ENCODE measurements at places on chromosomes 3 and 15. TPM values are rescaled to one million over a fixed set of nuclear protein-coding genes. Genes with fewer than 3 reads are reported as not detected.

PPARG gene
- 0.27 TPM for total RNA-seq

AMT gene
- 46.5 TPM for total RNA-seq

GP5 gene
- 0.13 TPM for total RNA-seq

DNA sequence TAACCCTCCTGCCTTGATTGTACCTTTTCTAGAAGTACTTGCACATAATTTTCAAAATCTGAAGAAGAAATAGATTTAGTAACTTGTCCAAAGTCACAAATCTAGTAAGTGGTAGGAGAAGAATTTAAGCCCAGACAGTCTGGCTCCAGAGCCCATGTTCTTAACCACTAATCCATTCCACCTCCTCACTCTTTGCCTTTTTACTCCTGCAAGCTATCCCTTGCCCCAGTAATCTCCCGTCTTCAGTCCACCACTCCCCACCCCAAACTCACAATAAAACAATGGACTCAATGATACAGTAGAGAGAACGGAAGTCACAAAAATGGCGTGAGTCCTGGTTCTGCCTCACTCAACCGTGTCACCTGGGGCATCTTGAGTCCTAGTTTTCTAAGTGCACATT is 48.7 kb downstream of the SETMAR start:
- no peak for DNase-seq

DNA sequence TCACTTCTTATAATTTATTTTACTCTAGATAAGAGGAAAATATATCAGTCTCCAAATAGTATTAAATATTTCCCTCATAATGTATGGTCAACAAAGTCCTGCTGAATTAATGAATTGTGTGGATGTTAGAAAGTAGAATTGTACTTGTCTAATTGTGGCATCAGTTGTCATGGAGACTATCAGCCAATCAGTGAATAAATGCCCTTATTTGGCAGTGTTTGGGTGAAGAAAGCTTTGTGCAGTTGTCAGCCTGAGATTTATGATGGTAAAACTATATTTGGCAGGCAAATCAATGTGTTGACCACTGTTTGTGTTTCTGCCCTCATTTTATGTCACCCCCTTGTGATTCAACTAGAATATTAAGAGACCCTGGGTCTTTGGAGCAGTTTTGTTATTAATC is 293.6 kb upstream of the MDFIC2 start:
- DNase-seq: no peak

- DNase-seq: no peak
Observed at GRCh38 chr15:84099181-84099580, 136.4 kb upstream of the GOLGA6L4 start.

- DNase-seq: no peak
Observed at GRCh38 chr15:60083318-60083717, 79.2 kb downstream of the FOXB1 start.

GRCh38 chr3:90184861-90185260 is 1077.4 kb downstream of the EPHA3 start:
- peak; percentile 1 for DNase-seq
